ENCODE measurements at places on chromosomes 2 and 18.
A peak's percentile ranks its signal among the peaks of the same experiment; 100 is the strongest.

DNA sequence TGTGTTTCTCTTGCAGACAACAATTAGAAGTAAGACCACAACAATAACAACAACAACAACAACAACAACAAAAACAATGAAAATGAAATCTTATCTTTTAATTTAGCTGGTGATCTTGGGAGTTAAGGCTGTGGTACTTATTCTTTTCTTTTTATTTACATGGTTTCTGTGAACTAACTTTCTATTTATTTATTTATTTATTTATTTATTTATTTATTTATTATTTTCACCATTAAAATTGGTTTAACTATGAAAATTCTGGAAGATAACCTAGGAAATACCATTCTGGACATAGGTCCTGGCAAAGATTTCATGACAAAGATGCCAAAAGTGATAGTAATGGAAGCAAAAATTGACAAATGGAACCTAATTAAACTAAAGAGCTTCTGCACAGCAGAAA is 102.5 kb upstream of the PNPT1 start:
- DNase-seq: no peak

DNA sequence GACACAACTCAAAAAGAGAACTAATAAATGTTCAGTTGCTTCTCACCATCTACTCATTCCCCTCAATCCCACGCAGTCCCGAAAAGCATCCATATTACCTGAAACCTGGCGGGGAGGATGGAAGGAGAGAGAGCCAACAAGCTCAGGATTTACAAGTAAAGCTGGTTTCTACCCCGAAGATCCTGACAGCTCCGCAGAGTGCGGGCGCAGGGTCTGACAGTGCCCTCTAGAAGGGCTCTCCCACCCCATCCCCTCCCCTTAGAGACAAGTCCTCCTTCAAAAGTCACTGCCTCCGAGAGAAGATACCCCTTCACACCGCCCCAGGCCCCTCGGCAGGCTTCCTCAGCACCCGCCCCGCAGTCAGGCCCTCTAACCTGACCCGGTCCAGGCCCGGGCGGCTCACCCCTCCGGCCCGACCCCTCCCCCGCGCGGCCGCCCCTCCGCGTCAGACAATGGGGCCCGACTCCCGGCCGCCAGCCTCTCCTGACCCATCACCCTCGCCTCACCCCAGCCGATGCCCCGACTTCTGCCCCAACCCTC is 550 bp downstream of the RAB1A start:
- peak; percentile 59 for DNase-seq

GRCh38 chr2:99722476-99722875 is 232.7 kb upstream of the REV1 start:
- no peak for DNase-seq

DNA sequence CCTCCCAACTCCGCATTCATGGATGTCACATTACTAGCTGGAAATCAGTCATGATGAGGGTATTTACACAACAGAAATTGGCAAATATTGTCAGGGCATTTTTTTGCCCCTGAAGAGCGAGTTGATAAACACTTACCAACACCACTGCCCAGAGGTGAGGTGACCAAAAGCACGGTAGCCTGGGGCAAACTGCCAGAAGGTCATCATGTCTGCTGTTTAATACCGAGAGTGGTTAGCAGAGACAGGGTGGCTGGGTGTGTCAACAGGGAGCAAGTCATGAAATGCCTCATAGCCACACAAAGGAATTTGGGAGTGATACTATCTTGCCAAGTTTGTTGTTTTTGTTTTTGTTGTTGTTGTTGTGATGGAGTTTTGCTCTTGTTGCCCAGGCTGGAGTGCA is 37.0 kb upstream of the EPC2 start:
- DNase-seq: no peak

- no peak for DNase-seq
These were observed 97.3 kb downstream of the ACAA2 start for GRCh38 chr18:49716035-49716434.

- no peak for DNase-seq
These were observed 86.0 kb downstream of the DTNB start for GRCh38 chr2:25587361-25587760.

GRCh38 chr18:74597034-74597661 is 522 bp upstream of the ZNF407 start:
- DNase-seq: peak; percentile 79

GRCh38 chr2:493228-493627 is 184.0 kb downstream of the TMEM18 start:
- DNase-seq: no peak

DNA sequence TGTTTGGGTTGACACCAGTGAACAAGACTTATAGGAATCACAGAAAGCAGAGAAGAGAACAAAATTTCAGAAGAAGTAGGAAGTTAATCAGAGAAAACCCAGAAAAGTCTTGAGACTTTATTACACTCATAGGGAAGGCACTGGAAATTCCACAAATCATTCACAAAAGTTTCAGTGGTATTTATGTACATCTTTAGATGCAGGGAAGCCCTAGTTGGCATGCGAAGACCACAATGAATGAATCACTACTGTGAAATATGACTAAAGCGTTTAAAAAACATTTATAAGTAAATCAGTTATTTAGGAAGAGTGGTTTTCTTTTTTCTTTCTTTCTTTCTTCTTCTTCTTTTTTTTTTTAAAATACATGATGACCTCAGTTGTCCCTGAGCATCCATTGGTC is 105.1 kb downstream of the NUP35 start:
- DNase-seq: no peak

- peak; percentile 26 for DNase-seq
These were observed 668 bp upstream of the ANKRD12 start for GRCh38 chr18:9135912-9136314.

- DNase-seq: no peak
These were observed 12.9 kb upstream of the MRO start for GRCh38 chr18:50832754-50833153.

DNA sequence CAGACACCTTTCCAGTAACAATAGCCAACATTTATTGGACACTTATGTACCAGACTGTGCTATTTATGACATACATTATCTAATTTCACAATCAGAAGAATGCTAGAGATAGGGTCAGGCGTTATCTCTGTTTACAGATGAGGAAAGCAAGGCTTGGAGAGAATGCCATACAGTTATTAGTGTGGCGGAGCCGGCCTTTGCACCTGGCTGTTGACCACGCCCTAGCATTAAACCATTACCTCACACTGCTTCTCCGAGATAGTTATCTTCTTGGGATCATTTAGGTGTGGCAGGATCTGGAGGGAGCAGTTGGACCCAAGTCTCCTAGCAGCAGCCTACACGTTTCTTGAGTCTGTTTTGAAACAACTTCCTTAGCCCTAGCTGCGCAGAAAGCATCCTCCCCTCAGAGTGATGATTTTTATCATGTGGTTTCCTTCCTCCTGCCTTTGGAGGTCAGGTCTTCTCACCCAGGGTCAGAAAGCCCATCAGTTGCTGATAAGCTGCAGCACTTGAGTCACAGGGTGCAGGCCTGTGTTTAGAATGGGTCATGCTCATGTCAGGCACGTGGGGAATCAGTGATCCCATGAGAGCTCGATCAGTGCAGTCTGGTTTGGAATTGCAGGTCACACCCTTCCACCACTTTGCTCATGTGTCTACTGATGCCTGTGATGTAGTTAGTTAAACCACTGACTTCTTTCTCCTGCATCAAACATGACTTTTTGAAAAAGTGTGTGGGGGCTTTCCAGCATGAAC is 118.2 kb downstream of the SPTBN1 start:
- peak; percentile 43 for DNase-seq

DNA sequence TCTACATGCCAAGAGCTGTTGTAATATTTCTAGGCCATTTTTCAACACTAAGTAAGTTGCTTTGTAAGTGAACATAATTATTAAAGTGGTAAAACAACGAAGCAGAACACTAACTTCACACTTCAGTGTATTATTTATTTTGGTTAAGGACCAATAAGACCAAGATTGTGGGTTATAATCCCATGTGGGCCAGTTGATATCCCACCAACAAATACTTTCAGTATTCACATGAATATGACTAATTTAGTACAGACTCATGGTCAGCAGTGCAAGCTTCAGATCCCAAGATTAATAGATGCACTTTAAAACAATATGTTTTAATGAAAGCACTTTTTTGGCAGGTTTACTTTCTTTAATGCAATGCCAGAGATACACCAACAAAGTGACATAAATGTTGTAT is 154.3 kb downstream of the LCLAT1 start:
- DNase-seq: no peak

- DNase-seq: no peak
These were observed 53.5 kb downstream of the DARS1 start for GRCh38 chr2:135931776-135932443.

DNA sequence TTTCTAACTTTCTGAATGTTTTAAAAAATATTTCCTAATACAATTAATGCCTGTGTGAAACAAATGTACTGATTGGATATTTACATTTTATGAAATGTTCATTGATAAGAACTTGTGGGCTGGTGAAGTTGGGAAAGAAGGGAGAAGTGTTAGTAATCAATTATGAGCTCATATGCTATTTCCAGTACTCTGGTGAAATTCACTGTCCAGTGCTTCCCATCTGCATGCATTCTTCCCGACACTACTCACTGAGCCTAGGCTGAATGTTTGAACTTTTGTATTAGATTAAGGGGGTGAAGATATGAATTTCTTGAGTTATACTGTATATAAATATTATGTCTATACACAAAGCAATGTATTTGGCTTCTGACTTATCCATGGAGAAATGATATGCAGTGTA is 36.0 kb downstream of the SKA1 start:
- no peak for DNase-seq

GRCh38 chr18:5309888-5310470 is 14.5 kb upstream of the ZBTB14 start:
- DNase-seq: no peak

DNA sequence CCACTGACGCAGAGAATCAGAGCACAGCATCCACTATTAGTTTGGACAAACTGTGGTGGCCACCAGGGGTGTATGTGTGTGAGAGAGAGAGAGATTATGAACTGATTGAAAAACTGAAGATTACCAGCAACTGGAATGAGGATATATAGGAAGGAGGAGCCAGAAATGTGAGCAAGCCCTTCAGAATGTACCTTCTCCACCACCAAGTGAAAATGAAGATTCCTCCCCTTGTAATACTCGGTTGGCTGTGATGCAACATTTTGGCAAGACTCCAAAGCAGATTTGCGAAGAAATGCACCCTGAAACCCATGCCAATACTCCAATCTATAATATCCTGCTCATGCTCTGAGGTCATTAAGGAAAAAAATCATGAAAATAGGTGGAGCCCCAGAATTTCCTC is 121.2 kb upstream of the SLC35G4 start:
- DNase-seq: no peak

- no peak for DNase-seq
These were observed 27.2 kb downstream of the KDM3A start for GRCh38 chr2:86468162-86469033.

GRCh38 chr2:196234672-196235071 is 63.3 kb upstream of the STK17B start:
- no peak for DNase-seq

- DNase-seq: peak; percentile 57
These were observed 201.4 kb downstream of the CELF4 start for GRCh38 chr18:37364237-37364636.

DNA sequence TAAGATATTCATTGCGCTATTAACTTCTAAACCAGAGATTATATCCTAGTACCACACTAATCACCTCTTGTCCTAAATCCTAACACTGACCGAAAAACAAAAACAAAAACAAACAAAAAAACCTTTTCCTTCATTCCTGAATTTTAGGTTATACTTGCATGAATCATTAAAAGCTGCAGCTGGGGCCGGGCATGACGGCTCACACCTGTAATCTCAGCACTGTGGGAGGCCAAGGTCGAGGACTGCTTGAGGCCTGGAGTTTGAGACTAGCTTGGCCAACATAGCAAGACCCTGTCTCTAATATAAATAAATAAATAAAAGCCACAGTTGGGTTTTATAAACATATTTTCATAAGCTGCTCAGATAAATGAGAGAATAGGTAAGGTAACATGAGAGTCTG is 60.0 kb downstream of the GDF7 start:
- no peak for DNase-seq

- DNase-seq: peak; percentile 94
These were observed 1.4 kb downstream of the TGIF1 start for GRCh38 chr18:3451183-3451988.

- no peak for DNase-seq
These were observed 432.4 kb upstream of the MYT1L start for GRCh38 chr2:2763351-2764000.

DNA sequence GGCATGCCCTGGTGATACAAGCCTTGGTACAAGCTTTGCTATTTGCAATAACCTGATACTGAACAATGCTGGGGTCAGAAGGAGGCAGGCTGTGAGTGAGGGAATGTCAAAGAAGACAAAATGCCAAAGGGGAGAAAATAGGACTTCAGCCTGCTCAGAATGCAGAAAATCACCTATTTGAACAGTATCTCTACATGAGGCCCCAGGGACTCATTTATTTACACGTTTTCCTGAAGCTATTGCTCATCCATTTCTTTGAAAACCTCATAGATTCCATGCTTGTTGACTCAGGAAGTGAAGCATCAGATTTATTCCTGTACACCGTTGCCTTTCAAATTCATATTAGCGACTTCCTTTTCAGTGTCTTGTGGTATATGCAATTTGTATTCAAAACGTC is 69.4 kb upstream of the CBLN2 start:
- DNase-seq: no peak

- DNase-seq: no peak
These were observed 19.6 kb upstream of the RPIA start for GRCh38 chr2:88671786-88672427.

GRCh38 chr2:159973325-159973724 is 89.1 kb downstream of the PLA2R1 start:
- no peak for DNase-seq

GRCh38 chr18:59085797-59086196 is 53.9 kb upstream of the SEC11C start:
- DNase-seq: no peak

DNA sequence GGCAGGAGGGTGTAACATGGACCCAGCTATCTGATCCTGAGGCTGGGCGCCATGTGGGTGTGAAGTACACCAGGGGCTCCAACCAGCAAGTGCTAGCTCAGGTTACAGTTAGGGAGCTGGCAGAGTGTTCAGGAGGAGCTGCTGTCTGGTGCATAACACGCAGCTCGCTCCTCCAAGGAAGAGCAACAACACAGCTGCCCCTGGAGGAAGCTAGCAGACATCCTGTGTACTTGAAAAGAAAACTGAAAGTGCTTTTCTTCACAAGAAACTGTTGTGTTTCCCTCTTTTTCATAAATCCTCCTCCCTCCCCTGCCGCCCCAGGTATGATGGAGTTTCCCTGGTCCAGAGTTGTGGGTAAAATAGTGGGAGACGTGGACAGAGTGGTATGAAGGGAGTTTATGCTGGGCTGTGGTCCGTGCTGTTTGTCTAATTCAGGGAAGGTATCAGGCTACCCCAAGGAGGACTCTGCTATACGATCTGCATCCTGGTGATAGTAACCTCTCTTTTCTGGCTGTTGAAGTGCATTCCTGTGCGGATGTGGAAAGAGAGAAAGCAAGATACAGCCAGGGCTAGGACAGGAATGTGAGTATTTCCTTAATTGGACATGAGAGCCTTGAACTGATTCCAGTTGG is 6.1 kb upstream of the LBH start:
- DNase-seq: no peak

GRCh38 chr2:46388881-46389280 is 90.5 kb upstream of the TMEM247 start:
- DNase-seq: no peak
